ENCODE measurements at places on chromosomes 13 and 19.

DNA sequence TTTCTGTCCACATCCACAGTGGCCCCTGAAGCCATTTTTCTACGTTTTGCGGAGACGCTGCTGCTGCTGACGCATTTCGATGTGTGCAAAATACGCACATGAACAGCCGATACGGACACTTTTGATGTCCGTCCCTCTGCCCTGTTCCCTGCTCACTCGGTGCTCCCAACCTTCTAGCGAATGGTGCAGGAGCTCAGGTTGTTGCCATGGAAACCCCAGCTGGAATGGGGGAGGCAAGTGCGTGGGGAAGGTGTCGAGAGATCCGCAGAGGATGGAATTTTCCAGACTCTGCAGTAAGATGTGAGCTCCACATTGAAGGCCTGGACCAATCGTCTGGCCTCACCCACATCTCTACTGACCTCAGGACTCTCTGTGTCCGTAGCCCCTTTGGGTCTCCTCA lies 109.2 kb upstream of the USP29 start:
- no peak for DNase-seq

DNA sequence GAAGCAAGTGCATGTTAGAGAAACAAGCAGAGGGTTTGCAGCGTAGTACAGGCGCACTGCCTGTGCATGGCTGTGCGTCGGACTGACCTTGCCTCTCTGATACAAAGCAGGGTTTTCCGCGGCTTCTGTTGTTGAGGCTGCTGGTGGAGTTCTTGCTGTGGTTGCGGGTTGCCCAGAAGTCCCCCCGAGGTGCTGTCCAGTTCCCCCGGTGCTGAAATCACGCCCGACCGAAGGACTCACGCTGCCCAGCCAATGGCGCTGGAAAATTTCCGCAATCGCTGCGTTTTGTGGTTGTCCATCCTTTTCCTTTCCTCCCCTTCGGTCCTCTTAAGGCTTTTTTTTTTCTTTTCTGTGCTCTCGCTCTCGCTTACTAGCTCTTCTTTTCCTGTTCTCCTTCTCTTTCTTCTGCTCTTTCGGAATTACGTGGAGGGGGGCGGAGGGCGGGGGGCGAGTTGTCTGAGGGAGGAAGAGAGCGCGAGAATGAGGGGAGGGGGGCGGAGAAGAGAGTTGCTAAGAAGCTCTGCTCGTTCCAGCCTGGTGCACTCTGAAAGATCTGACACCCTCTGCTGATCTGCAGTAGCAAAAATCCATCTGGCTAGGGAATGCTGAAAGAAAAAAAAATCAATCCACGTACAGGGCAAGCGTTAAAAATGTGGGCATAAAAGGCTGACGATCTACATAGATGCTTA lies at the start of gene SLITRK1:
Gene SLITRK1 (minus strand): TSS at position 558 of the 689 bp plus-strand sequence. CDS start 967 bp downstream, outside the sequence.
- no peak for DNase-seq

GRCh38 chr13:105165449-105166125 lies 1369.9 kb downstream of the EFNB2 start:
- no peak for DNase-seq

DNA sequence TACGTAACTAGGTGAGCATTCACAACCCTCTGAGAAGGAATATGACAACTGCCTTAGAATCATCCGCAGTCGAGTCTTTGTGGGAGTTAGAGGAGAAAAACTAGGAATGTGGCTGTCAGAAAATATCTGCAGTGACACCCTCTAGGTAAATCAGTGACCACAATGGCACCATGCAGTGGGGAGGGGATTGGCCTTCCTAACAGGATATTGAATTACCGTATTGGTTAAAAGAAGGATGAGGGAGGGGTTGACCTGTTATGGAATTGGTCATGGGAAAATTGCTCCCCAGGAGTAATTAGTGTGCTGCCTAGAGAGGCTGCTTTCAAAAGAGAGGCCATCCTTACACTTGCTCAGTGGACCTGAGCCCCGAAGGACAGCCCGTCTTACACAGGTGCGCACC lies 205.6 kb upstream of the SOX1 start:
- DNase-seq = no peak

DNA sequence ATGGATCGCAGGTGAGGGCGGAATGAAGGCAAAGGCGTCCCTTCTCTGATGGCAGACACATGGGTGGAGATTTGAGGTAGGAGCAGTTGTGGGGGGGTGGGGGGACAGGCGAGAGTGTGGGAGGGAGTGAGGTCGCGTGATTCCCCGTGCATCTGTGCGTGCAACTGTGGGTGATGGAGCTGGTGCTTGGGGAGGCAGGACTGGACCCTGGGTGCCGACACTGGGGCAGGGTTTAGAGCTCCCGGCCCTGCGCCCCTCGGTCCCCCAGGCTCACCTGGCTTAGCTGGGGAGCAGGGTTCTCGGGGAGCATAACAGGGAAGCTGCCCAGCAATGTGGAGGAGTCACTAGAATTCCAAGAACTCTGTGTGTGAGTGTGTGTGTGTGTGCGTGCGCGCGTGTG lies 3.4 kb downstream of the TMPRSS9 start:
- no peak for DNase-seq

DNA sequence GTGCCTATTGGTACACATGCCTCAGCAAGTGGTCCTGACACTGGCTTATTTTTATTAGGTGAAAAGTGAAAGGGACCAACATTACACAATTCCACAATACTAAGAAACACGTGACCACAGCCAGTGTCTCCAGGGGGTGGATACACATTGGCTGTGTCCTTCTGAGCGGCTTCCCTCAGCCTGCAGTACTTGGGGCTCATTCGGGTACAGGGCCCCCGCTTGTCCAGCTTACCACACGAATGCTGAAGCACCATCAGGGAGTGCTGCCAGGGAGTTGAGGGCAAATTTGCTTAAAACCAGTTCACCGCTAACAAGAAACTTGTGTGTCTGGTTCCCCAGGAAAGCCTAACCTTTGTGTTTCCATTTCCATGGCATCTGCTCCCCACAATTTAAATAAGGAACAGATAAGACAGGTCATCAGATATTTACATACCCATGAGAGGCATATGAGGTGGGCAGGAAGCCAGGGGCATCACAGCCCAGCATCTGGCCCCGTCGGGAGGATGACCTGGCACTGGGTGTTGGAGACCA lies 23.3 kb downstream of the PBX4 start:
- DNase-seq = no peak

DNA sequence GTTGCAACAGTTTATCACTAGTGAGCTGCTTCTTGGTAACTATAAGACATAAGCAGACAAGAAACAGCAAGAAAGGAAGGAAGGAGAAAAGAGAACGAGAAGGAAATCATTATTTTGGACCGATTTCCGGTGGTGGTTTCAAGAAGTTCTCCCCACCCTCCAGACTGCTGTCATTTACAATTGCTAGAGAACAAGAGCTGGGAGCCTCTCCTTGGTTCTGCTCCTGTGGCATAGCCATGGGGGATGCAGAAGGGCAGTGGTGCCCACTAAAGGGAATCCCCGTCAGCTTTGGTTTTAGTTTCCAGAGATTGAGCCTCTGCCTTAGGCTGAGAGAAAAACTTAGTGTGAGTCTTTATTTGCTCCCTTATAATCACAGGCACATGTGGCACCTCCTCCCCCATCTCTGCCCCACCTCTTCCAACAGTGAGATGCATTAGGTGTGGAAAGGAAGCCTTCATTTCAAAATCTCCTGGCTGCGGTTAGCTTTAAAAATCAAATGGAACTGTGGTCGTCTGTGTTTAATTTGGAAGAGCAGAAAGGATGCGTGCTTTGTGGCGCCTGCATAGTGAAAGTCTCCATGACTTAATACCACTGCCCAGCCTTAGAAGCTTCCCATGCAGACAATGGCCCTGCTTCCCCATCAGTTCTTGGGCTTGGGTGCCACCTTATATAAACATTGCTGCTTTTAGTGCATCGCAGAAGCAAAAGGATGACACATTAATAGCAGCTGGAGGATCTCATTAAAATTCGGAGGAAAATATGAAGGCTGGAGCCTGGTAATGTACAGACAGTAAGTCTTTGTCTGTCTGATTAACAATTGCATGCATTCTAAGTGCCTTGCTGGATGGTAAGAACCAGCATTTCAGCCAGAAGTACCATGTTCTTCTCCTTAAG lies 25.0 kb downstream of the LRCH1 start:
- no peak for DNase-seq

DNA sequence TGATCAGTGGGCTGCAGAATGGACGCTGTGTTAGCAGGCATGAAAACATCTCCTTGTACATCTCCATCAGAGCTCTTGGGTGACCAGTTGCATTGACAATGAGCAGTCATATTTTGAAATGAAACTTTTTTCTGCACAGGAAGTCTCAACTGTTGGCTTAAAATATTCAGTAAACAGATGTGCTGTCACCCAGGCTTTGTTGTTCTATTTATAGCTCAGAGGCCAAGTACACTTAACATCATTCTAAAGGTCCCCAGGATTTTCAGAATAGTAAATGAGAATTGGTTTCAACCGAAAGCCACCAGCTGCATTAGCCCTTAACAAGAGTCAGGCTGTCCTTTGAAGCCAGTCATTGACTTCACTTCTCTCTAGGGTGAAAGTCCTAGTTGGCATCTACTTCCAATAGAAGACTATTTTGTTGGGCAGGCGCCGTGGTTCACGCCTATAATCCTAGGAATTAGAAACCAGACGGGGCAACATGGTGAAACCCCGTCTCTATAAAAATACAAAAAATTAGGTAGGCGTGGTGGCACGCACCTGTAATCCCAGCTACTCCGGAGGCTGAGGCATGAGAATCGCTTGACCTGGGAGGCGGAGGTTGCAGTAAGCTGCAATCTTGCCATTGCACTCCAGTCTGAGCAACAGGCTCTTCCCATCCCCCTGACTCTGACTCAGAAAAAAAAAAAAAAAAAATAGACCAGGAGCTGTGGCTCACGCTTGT lies 7.9 kb upstream of the PDE4A start:
- no peak for DNase-seq

GRCh38 chr13:100361504-100361903 lies 227.1 kb downstream of the GGACT start:
- no peak for DNase-seq

DNA sequence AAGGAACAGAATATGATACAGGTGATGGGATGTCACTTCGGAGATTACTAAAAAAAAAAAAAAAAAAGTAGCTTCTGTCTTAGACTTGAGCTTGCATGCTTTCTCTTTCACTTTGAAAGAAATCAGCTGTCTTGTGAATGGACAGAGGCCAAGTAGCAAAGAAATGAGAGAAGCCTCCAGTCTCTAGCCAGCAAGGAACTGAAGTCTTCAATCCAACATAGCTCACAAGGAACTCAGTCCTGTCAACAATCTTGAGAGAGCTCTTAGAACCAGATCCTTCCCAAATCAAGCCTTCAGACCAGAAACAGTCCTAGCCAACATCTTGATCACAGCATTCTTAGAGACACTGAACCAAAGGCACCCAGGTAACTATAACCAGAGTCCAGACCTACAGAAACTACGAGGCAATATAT lies 7.7 kb downstream of the N4BP2L2 start:
- DNase-seq = no peak

- no peak for DNase-seq
Observed at GRCh38 chr19:33368074-33368864, 5.2 kb upstream of the CEBPG start.

DNA sequence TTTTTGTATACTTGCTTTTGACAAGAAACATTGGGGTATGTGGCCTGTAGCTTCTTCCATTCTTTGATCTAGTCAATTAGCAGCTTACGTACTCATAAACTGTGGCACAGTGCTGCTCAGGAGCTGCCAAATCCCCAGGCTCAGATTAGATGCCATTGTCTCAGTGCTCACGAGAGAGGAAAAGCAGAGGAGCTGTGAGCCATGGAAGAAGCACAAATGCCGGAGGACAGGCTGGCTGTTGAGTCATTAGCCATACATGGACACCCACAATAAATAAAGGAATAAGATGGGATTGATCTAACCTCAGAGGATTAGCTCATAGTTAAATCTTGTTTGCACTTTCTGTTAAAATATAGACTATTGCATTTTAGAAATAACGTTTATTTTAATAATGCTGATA lies 121.7 kb downstream of the POSTN start:
- no peak for DNase-seq

DNA sequence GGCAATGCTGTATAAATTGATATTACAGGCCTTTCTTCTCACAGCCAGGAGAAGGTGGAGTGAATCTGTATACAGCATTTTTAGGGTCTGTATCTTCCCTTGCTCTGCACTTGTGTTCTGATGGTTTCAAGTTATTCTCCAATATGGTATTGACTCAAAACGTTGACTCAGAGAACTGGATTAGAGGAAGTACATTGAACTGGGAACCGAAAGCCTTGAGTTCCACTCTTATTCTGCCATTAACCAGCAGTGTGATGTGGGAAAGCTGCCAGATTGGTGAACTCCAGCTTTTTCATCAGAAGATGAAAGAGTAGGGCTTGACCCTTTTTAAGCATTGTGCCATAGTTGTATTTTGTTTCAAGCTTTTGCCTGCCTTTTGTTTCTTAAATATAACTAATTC lies 167.7 kb downstream of the SPRY2 start:
- DNase-seq = no peak

DNA sequence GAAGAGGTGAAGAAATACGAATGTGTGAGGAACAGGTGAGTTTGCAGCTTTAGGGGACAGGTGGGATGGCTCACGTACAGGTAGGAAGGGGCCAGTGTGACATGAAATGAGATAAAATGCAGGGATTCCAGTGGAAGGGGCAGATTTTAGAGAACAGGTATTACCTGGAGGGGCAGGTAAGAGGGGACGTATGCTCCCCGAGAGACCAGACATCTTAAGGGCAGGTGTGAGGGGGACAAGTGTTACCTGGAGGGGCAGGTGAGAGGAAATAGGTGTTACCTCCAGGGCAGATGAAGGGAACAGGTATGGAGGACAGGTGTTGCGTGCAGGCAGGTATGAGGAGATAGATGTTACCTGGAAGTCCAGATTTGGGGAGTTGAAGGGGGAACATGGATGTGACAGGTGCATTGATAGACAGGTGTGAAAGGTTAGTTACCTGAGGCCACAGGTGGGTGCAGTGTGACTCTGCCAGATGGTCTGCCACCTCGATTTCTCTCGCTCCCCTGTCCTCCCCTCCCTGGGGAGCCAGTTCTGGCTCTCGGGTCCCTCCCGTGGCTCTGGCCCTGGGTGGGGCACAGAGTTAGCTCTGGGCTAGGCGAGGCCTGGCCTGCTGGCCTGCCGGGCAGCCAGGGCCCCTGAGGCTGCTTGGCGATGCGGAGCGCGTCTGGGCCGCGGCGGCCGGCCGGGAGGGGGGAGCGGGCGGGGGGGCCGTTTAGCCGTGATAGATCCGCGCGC lies 2.1 kb downstream of the ERFL start:
- no peak for DNase-seq

GRCh38 chr13:34361560-34361959 lies 543.6 kb downstream of the RFC3 start:
- DNase-seq = no peak

- no peak for DNase-seq
Observed at GRCh38 chr19:18349524-18350128, 9.2 kb downstream of the PGPEP1 start.

- no peak for DNase-seq
Observed at GRCh38 chr19:45999653-46000121, 4.4 kb downstream of the CCDC61 start.

- DNase-seq = no peak
Observed at GRCh38 chr19:4660181-4660791, 9.9 kb downstream of the MYDGF start.

GRCh38 chr19:49165865-49166301 lies 8.3 kb downstream of the TRPM4 start:
- DNase-seq = no peak

DNA sequence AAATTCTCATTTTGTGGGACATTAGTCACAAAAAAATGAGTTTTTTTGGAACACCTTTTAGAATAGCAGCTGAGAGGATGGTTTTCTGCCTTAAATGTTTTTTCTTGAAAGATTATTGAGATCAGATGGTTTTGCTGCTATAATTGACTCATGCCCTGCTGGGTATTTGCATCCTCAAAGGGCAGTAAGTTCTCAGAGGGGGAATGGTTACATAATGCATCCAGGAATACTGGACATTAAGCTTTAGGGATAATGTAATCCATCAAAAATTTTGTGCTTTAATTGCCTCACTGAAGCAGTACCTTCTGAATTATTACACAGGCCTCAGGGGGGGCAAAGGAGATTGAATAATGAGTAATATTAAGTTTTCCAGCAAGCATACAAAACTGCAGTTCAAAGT lies 866.3 kb upstream of the SPRY2 start:
- DNase-seq = no peak
